ENCODE measurements at places on chromosomes 6 and 20.

DNA sequence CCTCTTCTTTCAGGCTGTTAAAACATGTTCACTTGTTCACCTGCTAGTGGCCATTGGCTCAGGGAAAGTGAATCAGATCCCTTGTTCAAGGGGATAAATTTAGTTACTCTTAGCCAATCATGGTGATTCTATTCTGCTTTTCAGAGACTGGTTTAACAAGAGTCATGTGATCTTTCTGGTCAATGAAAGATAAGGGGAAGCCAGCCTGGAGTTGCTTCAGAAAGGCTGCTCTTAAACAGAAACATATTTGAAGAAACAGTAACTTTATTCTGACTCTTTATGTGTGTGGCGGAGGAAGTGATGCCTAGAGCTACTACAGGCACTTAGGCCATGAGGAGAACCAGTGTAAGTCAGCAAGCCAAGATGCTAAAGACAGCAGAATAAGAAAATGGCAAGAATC, 28.1 kb upstream of the AHI1 start:
- no peak for DNase-seq

GRCh38 chr20:39645131-39645530, 683.0 kb downstream of the DHX35 start:
- DNase-seq: no peak

GRCh38 chr20:62604796-62605195, 37.5 kb upstream of the SLCO4A1 start:
- DNase-seq: no peak

DNA sequence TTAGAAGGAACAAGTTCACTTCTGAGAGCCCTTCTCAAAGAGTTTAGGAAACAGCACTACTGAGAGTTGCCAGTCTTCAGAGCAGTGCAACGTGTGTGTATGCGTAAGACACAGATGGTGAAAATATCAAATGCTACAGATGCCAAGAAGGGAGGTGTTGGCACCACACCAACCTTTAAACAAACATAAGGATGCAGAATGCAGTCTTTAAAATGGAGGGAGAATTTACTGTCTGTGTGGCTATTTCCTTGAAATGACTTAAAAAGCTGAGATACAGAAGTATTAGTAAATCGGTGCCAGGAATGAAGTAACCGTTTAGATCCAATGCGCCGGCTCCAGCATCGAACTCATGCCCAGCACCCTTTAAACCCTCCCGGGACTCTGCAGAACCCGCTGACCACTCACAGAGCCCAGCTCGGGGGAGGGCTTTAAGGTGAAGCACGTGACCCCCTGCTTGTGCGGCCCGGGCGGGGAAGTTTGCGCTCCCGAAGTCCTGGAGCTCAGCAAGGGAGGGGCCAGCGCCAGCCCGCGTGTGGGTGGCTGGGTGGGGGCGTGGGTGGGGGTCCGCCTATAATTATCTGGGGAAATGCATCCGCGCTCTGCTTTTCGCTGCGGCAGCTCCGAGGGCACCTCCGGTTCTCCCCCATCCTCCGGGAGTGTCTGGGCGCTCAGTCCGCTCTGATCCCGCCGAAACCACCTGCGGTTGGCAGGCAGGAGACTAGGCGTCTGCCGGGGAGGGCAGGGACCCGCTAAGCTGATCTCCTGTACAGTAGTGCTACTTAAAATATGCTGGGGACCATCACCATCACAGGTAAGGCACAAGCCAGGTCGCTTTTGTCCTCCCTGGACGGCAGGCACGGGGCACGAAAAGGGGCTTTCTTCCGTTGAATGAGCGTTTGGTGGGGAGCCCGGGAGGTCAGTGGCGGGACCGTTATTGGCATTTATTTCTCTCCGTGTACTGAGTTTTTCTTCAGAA, 66.0 kb downstream of the ZBTB2 start:
- DNase-seq: no peak

GRCh38 chr6:47967843-47968242, 143.2 kb downstream of the PTCHD4 start:
- no peak for DNase-seq

GRCh38 chr20:57996465-57996864, 232.0 kb downstream of the ANKRD60 start:
- no peak for DNase-seq

GRCh38 chr20:36228770-36229169, 7.5 kb upstream of the AAR2 start:
- DNase-seq: no peak

GRCh38 chr6:109458774-109459531, 3.4 kb upstream of the MICAL1 start:
- DNase-seq: no peak

DNA sequence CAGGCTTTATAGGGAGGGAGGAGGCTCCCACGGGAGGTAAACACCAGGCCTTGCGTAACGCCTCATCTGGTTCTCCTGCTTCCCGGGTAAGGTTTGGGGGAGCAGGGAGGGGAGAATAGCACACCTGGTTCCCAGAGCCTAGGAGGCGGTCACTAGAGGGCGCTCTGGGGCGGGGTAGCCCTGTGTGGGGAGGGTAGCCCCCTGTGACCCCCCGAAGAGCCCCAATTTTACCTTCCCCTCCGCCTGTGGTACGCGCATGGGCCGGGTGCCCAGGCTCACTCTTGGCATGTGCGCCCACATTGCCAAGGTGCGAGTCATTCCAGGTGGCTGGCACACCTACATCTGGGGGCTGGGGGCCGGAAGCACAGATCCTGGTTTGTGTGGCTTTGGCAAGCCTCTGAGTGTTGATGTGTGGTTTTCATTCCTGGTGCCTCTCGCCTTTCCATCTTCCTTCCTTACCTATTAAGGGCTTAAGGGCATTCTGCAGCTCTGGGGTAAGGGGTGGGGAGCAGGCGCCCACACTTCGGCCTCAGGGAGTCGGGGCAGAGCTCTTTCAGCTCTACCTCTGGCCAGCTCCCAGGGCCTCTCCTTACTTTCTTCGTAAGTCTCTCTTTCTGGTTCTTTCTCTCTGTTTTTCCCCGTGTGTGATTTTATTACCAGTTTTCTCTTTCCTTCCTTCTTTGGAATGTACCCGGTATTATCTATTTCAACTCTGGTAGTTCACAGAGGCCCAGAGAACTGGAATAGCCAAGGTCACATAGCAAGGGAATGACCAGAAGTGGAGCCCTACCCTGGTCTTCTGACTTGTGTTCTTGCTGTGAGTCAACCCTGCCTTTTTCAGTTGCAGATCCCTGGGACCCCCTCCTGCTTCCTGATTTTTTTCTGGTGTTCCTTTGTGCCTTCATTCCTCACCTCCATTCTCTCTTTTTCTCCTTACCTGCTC, 492 bp upstream of the RNF39 start:
- no peak for DNase-seq

DNA sequence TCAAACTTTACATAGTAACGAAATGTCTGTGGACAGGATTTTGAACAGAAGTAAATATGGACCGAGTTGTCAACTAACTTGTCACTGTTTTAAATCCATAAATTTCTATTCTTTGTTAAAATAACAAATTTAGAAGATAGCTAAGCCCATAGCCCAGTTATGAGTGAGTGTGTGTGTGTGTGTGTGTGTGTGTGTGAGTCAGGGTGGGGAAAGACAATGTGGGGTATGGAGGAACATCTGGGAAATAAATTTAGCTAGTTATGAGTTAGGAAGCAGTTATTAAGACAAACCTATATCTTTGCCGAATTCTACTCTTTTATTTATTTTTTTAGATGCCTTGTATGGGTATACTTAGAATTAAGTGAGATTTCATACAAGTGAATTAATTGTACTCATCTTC, 9.0 kb downstream of the TPBG start:
- DNase-seq: no peak

- no peak for DNase-seq
Observed at GRCh38 chr6:144607998-144608735, 323.0 kb downstream of the UTRN start.

DNA sequence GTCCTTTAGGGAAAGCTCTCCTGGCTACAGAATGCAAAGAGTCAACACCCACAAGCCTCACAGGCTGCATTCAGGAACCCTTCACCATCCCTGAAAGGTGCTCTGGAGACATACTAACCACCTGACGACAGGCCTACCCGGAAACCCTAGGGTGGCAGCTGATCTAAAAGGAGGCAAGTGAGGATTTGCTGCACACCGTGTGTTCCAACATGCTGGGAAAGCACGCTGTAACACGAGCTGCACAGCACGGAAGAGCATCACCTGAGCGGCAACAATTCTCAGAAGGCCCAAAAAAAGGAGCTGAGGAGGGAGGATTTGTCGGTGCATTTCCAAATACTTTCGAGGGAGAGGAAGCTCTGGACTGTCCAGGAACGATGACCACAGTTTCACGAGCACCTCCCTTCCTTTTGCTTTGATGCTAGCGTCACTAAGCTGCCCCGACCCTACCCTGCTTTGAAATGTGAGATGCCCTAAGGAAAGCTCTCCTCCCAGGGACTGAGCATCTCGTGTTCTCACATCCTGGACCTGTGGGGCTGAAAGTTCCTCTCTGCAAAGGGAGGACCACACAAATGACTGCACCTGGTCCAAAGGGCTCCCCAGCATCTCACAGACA, 87.0 kb downstream of the PPP1R3G start:
- DNase-seq: no peak

DNA sequence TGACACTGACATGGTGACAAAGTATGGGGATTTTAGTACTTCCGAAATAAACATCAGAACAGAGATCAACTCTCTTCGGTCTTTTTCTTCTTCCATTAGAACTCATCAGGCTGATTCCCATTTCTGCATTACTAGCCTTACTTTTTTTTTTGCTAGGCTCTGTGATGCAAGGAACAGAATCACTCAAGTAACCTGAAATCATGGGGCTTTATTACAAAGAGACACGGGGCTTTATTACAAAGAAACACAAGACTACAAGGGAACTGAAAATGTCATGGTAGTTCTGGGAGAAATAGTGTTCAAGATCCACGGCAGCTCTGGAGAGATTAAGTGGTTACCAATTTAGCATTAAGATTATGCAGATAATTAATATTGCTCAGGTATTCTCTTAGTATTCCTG, 11.6 kb downstream of the SOX4 start:
- no peak for DNase-seq

- DNase-seq: peak; percentile 70
Observed at GRCh38 chr6:11785774-11786579, 7.4 kb upstream of the ADTRP start.

GRCh38 chr6:73367761-73368355, 1.8 kb downstream of the OOEP start:
- DNase-seq: no peak

GRCh38 chr6:102680413-102680812, 1286.9 kb downstream of the GRIK2 start:
- DNase-seq: no peak

- no peak for DNase-seq
Observed at GRCh38 chr6:44951253-44951747, 376.8 kb upstream of the RUNX2 start.

- DNase-seq: no peak
Observed at GRCh38 chr20:48193627-48194425, 408.5 kb upstream of the SULF2 start.

- no peak for DNase-seq
Observed at GRCh38 chr6:118397671-118398465, 150.2 kb upstream of the PLN start.

- DNase-seq: no peak
Observed at GRCh38 chr6:155196911-155197310, 66.9 kb upstream of the CLDN20 start.

- DNase-seq: no peak
Observed at GRCh38 chr6:138521790-138522189, 22.5 kb upstream of the NHSL1 start.

GRCh38 chr6:38166411-38167240, 347.1 kb downstream of the ZFAND3 start:
- no peak for DNase-seq

DNA sequence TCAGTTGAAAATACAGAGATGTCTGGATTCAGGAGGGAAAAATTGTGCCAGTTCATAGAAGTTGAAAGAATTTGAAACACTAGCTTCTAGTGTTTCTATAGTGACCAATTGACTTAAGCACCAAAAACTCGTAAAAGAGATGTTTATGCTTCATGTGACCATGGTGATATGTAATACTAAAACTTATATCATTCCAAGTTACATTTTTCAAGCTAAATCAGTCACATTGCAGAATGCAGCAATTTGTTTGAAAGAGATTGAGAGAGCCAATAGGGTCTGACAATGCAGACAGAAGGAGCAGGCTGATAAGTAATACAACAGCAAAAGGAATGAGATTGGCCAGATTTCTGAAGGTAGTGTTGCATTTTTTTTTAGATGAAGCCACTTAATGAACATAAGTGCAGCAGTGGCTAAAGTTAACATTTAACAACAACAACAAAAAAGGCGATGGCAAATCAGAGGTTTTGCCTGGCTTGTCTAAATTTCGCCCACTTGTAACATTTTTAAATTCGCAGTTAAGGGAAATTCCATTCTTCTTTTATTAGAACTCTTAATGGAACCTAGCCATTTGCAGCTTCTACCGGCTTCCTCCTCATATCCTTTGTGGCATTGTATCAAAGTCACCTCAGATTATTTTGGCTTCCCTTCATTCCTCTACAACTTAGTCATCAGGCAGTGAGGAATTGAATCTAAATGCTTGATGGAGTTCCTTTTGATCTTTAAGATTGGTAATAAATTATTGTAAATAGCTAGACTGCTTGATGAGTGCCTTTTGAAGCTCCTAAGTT, 484.0 kb upstream of the SOX4 start:
- DNase-seq: no peak

- no peak for DNase-seq
Observed at GRCh38 chr6:166636934-166637333, 9.9 kb upstream of the RPS6KA2 start.

DNA sequence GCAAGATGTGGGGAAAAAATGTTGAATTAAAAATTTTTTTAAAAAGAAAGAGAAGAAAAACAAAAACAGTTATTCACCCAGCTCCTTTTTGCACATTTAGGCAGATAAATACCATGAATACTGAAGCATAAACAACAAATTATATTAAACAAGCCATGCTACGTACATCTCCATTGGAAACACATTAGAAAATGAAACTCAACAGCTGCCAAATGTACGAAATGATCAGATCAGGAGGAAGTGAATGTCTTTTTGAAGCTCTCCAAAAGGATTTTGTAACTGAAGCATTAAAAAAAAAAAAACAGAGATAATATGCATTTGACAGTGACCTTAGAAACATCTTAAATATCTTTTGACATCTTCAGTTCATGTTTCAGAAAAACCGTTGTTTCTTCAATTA, 56.7 kb downstream of the CD83 start:
- no peak for DNase-seq

DNA sequence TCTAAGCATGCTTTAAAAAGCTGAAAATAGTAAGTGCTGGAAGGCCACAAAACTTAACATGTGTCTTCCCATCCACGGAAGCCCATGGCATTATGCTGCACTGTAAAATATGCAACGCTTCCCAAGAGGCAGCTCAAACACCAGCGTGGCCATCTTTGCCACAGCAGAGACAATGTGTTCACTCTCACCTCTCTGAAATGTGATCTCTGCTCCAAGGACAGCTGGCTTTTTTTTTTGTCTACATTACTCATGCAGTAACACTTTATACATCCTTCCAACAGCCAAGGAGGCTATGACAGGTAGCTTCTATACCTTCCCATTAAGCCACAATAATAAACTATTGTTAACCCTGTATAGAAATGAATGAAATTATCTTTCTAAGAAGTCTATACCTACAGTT, 49.2 kb downstream of the BLOC1S5 start:
- DNase-seq: no peak
